ENCODE measurements at places on chromosomes 7 and 10.

GRCh38 chr10:82037076-82037475, 162.1 kb downstream of the NRG3 start:
- no peak for DNase-seq

- no peak for DNase-seq
Observed at GRCh38 chr10:50928190-50928552, 42.7 kb upstream of the A1CF start.

- DNase-seq = peak; percentile 29
Observed at GRCh38 chr10:43978091-43978490, 329.4 kb upstream of the ZNF32 start.

DNA sequence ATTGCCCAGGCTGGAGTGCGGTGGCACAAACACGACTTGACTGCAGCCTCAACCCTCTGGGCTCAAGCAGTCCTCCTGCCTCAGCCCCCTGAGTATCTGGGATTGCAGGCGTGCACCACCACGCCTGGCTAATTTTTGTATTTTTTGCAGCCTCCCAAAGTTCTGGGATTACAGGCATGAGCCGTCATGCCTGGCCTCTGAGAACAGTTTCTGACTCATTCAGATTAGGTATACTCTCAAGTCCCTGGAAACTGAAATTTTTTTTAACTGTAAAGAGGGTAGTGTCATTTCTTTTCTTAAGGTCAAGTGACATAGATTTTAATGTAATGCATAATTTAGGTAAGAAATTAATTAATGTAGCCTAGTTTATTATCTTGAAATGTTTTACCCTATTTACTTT, 104.7 kb downstream of the SEPTIN7 start:
- no peak for DNase-seq

DNA sequence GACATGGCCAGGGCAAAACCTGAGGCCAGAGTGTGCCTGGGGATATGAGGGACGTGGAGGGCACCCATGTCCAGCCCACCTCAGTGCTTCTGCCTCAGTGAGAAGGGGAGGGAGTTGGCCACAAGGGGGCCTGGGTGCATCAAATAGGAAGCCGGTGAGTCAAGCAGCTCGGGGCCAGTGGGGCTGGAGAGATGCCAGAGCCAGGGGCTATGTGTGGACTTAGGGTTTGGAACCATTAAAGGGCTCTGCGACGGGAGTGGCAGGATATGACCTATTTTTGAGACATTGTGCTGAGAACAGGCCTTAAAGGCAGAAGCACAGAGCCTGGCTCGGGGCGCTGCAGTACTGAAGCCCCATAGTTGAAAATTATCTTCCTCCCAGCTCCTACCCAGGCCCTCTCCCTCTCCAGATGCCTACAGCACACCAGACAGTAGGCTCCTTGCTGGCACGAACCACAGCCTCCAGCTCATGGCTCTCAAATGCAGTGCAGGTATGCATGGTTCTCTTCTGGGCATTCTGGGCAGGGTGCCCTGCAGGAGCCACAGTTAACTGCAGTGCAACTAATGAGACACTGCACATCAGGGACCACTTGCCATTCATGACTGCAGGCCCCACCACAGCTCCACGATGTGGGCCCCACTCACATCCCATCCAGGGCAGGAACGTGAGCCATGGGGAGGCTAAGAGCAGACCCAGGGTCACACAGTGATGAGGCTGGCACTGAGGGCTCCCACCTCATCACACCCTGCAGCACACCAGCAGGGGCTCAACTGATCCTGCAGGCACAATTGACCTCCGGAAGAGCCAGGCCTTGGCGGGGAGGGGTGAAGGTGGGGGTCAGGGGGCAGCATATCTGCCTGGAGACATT, 7.2 kb upstream of the PGAM2 start:
- DNase-seq = peak; percentile 85

DNA sequence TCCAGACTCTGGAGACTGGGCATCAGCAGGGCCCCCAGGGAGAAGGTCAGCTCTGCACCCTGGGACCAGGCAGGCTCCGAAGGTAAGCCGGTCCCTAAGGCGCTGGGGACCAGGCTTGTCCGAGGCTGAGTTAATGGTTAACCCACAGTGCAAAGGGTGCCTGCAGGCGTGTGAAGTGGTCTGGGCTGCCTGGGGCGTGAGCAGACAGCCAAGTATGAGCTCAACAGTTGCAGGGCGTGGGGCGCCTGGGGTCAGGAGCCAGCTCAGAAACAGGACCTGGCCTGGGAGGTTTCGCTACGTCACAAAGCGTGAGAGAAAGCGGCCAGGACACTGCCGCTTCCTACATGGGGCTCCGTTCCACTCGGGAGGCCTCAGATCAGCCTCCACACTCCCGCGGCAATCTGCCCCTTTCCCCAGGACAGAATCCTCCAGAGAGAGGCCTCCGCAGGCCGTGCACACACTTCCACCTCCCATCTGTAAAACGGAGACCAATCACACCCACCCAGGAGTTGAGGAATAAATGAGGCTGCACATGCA, 16.0 kb downstream of the PDGFA start:
- DNase-seq = no peak

DNA sequence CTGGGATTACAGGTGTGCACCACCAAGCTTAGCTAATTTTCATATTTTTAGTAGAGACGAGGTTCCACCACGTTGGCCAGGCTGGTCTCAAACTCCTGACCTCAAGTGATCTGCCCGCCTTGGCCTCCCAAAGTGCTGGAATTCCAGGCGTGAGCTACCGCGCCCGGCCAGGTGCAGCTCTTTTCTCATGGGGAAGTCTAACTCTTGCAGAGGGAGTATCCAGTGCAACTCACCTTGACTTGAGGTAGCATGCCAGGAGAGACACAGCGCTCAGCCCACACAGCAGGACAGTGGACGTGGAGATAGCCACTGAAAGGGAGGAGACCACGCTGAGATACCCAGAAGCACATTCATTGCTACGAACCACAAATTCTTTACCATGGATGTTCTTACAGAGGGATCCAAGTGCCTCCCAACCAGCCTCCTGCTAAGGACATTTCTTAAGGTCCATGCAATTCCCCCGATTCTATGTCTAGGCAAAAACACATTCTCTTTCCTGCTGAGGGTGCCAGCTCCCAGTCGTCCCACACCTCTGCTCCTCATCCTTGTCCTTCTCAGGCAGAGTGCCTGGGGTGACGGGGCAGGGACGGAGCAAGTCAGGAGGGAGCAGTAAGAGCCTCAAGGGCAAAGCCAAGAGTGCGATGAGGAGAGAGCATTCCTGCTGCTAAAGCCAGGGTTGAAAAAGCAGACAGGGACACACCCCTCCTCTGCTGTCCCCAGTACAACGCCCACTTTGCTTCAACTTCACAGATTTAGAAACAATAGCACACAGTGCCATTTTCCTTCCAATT, 21.0 kb downstream of the IL15RA start:
- DNase-seq = no peak

- DNase-seq = peak; percentile 19
Observed at GRCh38 chr10:27147701-27148100, 6.5 kb downstream of the YME1L1 start.

- DNase-seq = no peak
Observed at GRCh38 chr7:49780953-49781352, 7.5 kb downstream of the VWC2 start.

DNA sequence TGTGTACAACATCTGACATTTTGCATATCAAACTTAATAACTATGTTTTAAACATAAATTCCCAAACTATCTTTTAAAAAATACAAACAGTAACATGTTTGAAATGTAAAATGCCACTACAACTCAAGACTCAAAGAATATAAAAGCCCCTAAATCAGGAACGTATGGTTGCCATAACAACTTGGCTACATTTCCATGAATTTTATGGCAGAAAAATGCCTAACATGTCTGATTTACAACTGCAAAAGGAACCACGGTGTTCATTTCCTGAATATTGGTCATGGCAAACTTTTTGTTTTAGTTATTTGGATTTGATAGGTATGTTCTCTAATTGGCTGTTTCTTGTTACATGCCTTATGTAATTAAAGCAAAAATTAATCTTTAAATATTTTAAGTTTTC, 2.0 kb downstream of the SOSTDC1 start:
- no peak for DNase-seq

- DNase-seq = peak; percentile 27
Observed at GRCh38 chr7:35725280-35725680, 30.3 kb upstream of the HERPUD2 start.

DNA sequence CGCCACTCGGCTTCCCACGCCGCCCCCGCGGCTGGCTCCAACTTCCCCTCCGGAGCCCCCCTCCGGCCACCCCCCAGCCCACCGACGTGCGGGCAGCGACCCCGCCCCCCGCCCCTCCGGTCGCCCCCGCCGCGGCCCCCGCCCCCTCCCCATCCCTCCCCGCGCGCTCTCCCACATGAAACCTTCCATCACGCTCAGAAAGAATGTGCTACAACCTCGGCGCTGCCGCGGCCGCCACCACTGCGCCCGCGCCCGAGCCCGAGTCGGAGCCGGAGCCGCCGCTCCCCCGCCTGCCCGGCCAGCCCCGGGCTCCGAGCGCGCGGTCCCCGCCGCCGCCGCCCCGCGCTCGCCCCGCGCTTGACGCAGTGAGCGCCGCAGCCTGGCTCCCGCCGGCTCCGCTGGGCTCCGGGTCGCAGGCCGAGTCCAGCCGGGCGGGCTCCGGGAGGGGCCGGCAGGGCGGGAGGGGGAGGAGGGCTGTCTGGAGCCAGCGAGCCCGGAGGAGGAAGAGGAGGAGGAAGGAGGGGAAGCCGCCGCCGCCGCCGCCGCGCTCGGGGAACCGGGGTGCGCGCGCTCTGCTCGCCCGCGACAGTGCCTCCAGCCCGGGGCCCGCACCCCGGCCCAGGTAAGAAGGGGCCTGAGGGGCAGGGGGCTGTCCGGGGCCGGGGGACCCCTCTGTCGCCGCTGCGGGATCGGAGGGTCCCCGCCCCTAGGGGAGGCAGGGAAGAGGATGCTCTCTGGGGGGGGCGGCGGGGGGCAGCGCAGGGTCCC, 4.3 kb upstream of the ELFN1 start:
- peak; percentile 35 for DNase-seq

DNA sequence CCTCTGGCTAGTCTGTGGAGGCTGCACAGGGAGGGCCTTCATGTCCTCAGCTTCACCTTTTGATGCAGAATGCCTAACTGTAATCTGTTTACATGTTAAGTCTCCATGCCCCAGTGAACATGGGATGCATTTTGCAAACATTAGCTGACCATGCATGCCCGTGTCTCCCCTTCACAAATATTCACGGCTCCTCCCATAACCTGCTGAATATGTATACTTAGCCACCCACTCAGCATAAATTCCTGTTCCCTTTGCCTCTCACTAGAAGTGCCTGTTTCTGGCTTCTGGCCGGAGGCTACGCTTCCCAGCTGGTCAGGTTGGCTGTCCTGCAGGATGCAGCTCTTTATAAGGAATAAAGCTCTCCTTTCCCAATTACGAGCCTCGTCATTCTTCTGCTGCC, 552.7 kb downstream of the DNAJB6 start:
- DNase-seq = no peak

DNA sequence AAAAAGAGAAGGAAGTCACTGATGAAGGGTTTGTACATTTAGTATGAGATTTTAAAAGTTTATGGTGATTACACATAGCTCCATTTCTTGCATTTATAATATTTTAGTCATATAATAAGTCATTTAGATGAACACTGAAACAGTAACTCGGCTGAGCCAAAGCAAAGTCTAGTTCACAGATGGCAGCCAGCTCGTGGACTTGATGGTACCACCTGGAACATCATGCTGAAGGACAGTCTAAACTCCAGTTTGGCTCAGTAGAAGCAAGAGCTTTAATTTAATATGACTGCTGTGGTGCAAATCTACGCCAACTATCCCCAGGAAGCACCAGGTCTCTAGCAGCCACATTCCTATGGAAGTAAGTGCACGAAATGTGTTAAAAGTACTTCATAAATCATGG, 16.4 kb downstream of the SRI start:
- no peak for DNase-seq

DNA sequence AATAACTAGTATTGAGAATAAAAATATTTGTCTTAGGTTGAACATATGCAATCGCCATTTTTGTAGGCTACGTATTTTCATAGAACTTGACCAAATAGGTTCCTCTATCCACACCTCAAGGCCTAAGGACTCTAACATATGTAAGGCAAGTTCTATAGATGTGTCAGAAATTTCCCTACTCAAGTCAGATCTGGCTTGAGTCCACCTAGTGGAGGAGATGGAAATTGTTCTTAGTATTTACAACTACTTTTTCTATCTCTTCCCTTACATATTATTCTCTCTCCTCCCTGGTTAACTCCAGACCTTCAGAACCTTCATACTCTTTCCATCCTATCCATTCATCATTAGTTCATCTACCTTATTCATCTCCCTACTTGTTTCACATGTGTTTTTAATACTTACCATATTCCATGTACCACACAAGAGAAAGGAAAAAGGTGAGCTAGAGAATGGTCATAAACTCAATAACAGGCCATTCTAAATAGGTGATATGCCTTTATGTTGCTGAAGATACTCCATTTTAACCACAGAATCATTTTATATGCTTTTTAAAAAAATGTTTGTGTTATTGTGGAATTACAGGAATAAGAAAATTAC, 174.5 kb upstream of the HDAC9 start:
- peak; percentile 76 for DNase-seq

DNA sequence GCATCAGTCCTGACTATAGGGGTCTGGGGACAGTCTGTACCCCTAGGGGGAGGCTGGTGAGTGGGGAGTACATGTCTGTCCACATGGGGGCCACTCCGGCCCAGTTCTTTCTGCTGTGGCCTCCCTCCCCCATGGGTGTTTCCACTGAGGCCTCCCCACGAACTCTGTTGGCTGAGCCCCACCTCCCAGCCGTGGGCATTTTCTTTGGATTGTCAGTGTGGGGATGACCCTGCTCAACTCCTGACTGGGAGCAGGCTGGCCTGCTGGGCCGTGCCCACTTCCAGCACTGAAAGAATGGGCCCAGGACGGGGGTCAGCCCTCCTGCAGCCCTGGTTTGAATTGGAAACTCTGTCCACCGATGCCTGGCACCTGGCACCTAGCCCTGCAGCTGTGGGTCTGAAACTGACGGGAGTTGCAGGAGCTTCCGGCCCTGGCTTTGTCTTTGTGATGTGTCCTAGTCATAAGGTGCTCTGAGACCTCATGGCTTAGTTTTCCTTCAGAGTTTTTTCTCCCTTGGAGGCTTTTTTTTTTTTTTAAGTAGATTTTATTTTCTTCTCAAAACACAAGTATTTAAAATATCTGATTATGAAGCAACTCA, 46.5 kb downstream of the LHPP start:
- DNase-seq = peak; percentile 31

- peak; percentile 67 for DNase-seq
Observed at GRCh38 chr10:97543025-97543546, 29.5 kb upstream of the ANKRD2 start.

DNA sequence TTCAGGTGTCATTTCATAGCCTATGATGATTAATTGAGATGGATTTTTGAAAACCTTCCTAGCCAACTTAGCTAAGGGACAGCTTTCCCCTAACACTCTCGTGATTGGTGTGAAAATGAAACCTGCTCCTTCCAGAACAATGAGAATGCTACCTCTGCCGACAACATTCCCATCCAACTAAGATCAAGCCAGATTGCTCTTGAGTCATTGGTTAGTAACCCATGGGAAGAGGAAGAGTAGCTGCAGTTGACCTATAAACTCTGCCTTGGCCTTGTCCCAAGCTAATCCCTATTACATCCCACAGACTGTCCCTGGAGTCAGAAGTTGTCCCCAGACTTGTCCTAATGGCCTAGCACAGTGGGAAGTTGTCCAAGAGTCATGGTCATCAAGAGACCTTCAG, 80.5 kb upstream of the SVIL start:
- no peak for DNase-seq

Data from hematopoietic multipotent progenitor cell treated with erythropoietin and hydrocortisone succinate and interleukin-3 and kit ligand, for 4 days (in vitro differentiated cells).